Bone marrow (tissue), 2 donors: ENCODE measurements at places on chromosomes 4 and X.

DNA sequence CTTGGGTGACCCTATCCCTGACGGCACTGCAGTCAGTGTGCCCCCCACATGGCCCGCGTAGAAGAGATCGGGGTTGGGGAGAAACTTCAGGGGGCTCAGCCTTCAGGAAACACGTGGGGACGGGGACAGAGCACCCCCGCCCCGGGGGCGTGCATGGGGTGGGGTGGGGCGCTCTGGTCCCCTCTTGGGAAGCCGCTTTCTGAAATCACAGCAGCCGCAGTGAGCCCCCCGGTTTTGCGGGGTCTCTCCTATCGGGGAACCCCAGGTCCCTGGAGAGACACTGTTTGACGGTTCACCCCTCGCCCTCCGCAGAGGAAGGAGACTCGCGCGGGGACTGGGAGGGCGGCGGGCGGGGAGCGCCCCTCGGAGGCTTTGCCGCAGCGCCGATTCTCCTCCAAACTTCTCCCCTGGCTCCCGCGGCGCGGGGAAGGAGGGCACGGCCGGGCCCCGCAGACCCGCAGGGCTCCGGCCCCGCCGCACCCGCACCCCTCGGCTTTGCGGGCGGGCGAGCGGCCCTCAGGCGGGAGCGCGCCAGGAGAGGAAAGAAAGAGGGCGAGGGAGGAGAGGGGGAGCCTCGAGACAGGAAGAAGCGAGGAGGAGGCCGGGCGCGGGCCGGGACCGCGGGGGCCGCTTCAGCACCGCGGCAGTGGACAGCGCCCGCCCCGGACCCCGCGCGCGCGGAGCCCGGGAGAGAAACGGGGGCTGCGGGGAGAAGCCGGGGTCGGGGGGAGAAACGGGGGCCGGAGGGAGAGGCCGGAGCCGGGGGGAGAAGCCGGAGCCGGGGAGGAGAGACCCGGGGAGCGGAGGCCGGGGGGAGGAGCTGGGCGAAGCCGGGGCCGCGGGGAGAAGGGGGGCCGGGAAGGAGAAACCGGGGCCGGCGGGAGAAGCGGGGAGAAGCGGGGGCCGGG is 612 bp downstream of the CPLX1 start:
- no peak for DNase-seq

DNA sequence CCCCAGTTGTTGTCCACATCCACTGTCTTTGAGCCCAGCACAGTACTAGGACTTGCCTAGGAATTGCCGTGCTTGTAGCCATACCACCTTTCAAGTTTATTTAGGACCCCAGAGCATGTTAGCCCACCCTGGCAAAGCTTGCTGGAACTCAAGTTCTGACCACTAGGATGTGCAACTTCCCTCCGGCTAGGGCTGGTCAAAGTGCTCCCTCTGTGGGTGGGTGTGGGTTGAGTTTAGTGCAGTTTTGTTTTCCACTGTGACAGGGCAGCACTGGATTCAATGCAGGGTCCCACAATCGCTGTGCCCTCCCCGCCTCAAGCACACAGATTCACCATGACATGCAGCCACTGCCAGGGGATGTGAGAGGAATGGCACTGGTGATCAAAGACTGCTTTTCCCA is 96.0 kb downstream of the RASGEF1B start:
- no peak for DNase-seq

DNA sequence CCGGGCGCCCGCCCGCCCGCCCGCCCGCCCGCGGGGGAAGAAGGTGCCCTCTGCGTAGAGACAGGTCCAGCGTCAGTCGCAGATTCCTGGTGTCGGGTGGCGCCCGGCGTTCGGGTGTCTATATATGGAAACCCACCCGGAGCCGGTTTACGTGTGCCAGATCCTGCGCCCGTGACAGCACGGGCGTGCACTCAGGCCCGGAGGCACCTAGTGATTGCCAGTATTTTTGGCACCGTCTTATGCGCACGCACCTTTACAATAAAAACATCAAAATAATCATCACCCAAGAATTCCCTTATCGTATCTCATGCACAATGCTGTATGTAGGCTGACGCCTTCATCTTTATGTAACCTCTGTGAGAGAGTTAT is 519 bp downstream of the SLC25A4 start:
- no peak for DNase-seq

GRCh38 chrX:14832151-14832550 is 40.7 kb downstream of the FANCB start:
- no peak for DNase-seq

- no peak for DNase-seq
These were observed 5.9 kb downstream of the PRMT9 start for GRCh38 chr4:147678106-147678505.

- no peak for DNase-seq
These were observed 73.1 kb downstream of the PACRGL start for GRCh38 chr4:20773144-20773997.

- no peak for DNase-seq
These were observed 1.7 kb downstream of the KCNIP4 start for GRCh38 chr4:21946858-21947257.

DNA sequence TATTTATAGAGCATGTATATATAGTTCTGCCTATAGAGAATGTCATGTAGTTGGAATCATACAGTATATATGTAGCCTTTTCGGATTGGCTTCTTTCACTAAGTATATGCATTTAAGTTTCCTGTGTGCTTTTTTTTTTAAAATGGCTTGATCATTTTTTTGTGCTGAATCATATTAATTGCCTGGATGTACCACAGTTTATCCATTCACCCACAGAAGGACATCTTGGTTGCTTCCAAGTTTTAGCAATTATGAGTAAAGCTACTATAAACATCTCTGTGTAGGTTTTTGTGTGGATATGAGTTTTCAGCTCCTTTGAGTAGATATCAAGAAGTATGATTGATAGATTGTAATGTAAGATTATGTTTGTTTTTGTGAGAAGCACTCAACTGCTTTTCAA is 23.8 kb downstream of the PTTG2 start:
- DNase-seq = no peak

DNA sequence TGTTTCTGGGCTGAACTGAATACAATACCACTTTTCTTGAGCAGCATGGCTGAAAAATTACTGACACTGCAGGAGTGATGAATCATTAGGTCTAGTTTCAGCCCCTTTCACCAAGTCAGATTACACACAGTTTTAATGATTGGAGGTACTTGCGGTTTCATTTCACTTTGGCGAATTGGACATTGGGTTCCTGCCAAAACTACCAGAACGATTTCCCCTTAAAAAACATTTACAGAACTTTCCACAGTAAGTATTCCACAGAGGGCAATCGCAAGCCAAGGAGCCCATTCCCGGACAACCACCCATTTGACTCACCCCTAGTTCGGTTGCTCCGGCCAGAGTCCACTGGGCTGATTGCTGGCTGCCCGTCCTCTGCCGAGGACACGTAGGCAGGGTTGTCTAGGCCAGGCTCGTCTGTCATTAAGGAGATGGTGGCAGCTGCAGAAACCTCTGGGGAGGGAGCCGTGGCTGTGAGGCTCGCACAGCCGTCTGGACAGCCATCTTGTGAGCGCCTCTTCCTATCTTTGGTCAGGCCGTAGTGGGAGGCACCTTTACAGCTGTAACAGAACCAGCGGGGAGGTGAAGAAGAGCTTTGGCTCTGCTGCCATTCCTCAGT is 83.5 kb downstream of the LNX1 start:
- no peak for DNase-seq

- no peak for DNase-seq
These were observed 100.0 kb downstream of the ADAMTS3 start for GRCh38 chr4:72468904-72469502.

- no peak for DNase-seq
These were observed 21.1 kb downstream of the SMIM14 start for GRCh38 chr4:39617534-39617933.

GRCh38 chr4:2642968-2643367 is 106.5 kb downstream of the FAM193A start:
- no peak for DNase-seq

GRCh38 chr4:189792924-189793618 is 147.6 kb upstream of the FRG1 start:
- DNase-seq = peak; percentile 27

DNA sequence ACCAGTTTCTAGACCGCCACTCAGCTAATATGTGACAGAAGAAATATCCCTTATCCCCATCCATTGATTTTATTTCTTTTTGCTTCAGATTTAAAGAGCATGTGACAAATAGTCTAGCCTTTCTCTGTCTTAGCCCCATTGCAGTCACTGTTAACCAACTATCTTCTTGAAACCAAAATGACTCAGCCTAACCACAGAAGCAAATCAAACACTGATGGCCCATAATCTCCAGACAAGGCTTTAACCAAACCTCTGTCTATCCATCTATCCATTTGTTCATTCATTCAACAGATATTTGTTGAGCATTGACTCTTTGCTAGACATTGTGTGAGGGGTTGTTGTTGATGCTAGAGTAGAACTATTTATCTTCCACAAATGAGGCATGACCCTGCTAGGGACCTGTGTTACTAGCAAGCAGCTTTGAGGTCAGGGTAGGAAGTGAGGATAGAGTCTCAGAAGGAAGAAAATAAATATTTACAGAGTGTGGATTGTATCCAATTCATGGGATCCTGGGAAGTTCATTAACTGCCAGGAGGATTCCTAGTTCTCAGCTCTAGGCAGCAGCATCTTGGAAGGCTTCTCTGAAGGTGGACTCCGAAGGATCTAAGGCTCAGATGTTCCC is 22.5 kb downstream of the HNRNPH2 start:
- DNase-seq = no peak

- no peak for DNase-seq
These were observed 21.3 kb downstream of the DMD start for GRCh38 chrX:33190016-33190415.

DNA sequence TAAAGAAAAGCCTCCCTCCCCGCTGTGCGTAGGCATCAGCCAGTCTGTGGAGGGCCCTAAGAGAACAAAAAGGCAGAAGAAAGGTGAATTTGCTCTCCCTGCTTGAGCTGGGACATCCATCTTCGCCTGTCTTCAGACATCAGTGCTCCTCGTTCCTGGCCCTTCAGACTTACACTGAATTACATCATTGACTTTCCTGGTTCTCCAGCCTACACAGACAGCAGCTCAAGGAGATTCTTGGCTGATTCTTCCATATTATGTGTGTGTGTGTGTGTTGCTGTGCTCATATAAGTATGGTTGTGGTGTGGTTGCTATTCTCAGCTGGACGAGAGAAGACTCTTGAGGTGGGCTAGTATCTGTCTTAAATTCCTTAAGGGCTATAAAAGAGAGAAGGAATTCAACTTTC is 35.5 kb upstream of the CD99L2 start:
- no peak for DNase-seq

DNA sequence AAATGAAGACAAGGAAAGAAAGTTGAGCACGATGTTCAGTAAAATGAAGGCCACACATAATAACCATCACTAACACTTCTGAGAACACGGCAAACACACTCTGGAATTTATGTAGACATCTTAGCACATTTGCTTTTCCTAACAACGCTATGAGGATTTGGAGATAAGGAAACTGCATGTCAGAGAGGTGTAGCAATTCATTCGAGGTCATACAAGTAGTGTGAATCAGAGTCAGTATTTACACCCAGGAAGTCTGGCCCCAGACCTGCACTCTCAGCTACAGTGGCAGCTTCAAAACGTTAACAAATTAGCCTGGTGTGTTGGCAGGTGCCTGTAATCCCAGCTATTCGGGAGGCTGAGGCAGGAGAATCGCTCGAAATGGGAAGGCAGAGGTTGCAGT is 253.4 kb downstream of the PDGFC start:
- DNase-seq = no peak

DNA sequence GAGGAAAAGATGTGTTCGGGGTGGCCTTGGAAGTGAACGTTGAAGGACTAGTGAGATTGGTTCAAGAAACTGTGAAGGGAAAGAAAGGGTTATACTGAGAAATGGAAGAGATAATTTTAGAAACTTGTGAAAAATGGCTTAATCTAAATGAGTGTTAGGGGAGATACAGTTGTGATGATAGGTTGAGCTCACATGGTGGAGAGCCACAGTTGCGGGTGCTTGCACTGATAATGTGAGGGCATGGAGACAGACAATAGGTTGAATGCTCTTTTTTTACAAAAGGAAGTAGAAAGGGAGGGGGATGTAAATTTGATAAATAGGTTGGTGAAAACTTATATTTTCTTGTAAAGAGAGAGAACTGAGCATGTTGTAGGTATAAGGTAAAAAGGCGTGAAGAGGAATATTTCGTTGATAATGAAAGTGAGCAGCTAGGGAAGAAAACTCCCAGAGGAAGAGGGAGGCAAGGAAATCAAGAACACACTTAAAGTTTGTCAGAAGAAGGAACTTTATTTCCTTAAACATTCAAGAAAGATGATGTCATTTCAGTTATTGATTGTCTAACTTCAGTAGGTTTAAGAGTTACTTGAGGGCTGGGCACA is 8.2 kb downstream of the AREG start:
- DNase-seq = no peak

GRCh38 chr4:88219099-88219498 is 60.7 kb upstream of the ABCG2 start:
- DNase-seq = no peak

GRCh38 chrX:10119399-10119990 is 37.3 kb upstream of the CLCN4 start:
- DNase-seq = peak; percentile 44

GRCh38 chr4:22077571-22077970 is 129.0 kb upstream of the KCNIP4 start:
- DNase-seq = no peak

- no peak for DNase-seq
These were observed 255.0 kb upstream of the PITX2 start for GRCh38 chr4:110877778-110878370.

- no peak for DNase-seq
These were observed 5.3 kb upstream of the RASL11B start for GRCh38 chr4:52856801-52857200.

GRCh38 chr4:144374065-144374464 is 233.5 kb upstream of the GYPA start:
- DNase-seq = no peak

GRCh38 chr4:33626221-33626620 is 2618.1 kb downstream of the ARAP2 start:
- DNase-seq = no peak

GRCh38 chr4:128591482-128591881 is 218.0 kb upstream of the JADE1 start:
- no peak for DNase-seq

GRCh38 chrX:121337816-121338215 is 290.4 kb downstream of the GLUD2 start:
- no peak for DNase-seq

DNA sequence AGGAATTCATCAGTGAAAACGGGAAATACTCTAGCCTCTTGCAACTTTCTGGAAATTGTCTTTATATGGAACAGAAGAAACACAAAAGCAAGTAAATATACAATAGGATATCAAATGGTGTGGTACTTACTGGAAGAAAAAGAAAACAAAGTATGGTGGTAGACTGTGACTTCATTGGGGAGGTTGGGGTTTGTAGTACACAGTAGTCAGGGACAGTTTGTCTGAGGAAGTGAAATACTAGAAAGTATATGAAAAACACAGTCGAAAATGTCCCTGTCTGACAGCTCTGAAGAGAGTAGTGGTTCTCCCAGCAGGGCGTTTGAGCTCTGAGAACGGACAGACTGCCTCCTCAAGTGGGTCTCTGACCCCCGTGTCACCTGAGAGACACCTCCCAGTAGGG is 390.0 kb upstream of the NWD2 start:
- DNase-seq = no peak

DNA sequence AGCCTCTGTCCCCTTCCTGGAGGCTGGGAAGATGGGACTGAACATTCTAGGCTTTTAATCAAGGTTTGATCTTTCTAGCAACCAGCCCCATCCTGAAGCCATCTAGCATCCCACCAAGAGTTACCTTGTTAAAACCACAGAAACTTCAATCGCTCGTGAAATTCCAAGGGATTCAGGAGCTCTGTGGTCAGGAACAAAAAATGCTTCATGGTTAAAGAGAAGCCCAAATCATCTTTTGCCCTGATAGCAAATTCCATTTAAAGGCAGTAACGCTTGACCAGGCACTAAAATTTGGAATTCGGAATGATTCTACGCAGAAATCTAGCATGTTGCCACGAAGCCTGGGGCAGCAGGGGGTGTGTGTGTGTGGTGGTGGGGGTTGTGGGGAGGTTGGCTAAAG is 47.8 kb downstream of the CASP6 start:
- no peak for DNase-seq
